ENCODE measurements at places on chromosomes 6 and 20.

GRCh38 chr6:73610444-73611275 is 43.1 kb downstream of the SLC17A5 start:
- DNase-seq, result peak; percentile 63

DNA sequence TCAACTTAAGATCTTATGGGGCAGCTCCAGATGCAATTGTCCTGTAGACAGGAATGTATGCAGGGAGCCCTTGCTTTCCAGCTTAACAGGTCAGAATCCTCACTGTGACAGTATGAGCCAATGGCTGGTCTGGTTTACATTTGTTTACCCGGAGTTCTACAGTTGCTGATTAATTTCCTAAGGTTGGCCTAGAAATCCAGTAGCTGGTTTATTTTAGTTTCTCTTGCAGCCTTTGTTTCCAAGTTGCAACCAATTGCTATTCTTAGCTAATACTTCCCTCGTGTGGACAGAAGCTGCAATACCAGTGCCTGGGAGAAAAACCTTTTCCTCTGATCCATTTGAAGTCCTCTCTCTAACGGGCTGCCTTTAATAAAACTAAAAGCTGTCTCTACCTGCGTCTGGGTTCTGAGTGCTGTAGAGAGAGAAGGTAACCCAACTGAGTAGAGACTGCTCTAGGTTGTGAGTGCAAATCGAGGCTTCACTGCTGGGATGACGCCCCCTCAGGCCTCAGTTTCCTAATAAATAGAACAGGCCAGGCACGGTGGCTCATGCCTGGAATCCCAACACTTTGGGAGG is 45.9 kb downstream of the ZNF217 start:
- peak; percentile 60 for DNase-seq

GRCh38 chr6:89680150-89680549 is 41.6 kb upstream of the LYRM2 start:
- no peak for DNase-seq

- DNase-seq, result no peak
These were observed 15.5 kb downstream of the RNF146 start for GRCh38 chr6:127282184-127282583.

- no peak for DNase-seq
These were observed 43.5 kb upstream of the APCDD1L start for GRCh38 chr20:58558486-58559367.

- peak; percentile 51 for DNase-seq
These were observed 29.4 kb downstream of the PHIP start for GRCh38 chr6:79048611-79049010.

Measured in AML-193 (cell line).